ENCODE measurements at places on chromosomes 13 and 19. TPM values are rescaled to one million over a fixed set of nuclear protein-coding genes. Genes with fewer than 3 reads are reported as not detected.

ZNF730 gene
- 1.3 TPM for total RNA-seq

- peak; percentile 86 for DNase-seq
These were observed 6.5 kb upstream of the ZNF579 start for GRCh38 chr19:55586976-55587668.

DNA sequence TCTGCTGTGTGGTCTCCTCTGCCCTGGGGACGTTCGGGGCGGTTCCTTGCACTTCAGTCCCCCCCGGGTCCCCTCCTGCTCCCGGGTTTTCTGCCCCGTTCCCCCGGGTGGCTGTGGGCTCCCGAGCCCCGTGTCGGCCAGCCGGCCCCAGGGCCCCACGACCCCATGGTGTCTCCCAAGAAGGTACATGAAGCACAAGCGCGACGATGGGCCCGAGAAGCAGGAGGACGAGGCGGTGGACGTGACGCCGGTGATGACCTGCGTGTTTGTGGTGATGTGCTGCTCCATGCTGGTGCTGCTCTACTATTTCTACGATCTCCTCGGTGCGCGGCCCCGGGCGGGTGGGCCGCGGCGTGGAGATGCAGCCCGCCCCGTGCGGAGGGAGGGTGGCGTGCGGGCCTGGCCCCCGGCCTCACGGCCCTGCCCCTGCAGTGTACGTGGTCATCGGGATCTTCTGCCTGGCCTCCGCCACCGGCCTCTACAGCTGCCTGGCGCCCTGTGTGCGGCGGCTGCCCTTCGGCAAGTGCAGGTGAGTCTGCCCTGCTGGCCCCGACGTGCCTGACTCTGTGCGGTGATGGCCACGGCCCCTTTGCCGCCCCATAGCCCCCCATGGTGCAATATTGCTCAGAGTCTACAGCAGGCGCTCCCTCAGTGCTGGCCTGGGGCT, 11.3 kb downstream of the SPPL2B start:
- no peak for DNase-seq

DNA sequence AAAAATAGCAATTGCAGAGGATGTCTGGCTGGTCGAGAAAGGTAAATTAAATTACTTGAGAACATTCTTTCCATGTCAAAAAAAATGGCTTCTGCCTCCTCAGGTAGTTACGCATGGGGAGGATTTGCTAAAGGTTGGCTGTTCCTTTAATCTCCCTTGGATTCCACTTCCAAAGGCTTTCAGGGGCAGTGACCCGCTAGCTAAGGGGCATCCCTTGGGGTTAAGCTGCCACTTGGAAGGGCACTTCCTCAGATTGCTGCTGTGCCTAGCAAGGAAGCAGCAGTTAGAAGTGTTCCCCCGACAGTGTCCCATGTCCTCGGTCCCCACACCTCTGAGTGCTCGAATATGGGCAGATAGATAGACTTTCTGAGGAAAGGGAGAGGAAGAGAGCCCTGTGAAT, 108.5 kb downstream of the RGCC start:
- DNase-seq, result no peak

- DNase-seq, result no peak
These were observed 16.8 kb downstream of the POLR1D start for GRCh38 chr13:27638521-27638920.

DNA sequence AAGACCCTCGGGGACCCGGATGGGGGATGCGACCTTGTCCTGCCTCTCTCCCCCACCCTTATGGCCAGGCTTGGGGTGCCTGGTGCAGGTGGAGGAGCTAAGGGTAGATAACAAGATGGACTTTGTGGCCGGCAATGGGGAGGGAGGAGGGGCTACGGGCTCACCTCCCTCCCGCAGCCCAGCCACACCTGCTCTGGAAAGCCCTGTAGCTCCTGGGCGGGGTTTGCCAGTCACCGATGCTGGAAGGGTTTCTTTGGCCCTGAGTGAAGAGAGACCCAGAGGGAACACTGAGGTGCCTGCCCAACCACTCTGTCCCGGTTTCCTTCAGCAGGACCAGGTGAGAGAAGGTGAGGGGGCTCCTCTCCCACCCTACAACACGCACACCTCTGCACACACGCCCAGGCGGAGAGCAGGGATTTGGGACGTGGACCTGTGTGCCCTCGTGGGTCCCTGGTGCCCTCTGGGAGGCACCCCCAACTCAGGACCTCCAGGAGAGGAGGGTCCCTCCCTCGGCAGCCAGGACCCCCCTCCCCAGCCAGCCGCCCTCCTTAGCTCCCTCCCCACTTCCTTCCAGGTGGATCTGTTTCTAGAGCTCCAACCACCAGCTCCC, at the start of gene FUT2:
Gene FUT2, plus strand, starts transcription at position 229 of the 610 bp plus-strand sequence. CDS start 6,986 bp downstream, outside the sequence.
- no peak for DNase-seq

- peak; percentile 2 for DNase-seq
These were observed at the start of the genes OR7A5 and OR7C1 for GRCh38 chr19:14835011-14835410. OR7A5 (minus strand) TSS chr19:14835185; CDS start chr19:14828241, 6,944 bp downstream. OR7C1 (minus strand) TSS chr19:14835185; CDS start chr19:14800136, 35,049 bp downstream.

DNA sequence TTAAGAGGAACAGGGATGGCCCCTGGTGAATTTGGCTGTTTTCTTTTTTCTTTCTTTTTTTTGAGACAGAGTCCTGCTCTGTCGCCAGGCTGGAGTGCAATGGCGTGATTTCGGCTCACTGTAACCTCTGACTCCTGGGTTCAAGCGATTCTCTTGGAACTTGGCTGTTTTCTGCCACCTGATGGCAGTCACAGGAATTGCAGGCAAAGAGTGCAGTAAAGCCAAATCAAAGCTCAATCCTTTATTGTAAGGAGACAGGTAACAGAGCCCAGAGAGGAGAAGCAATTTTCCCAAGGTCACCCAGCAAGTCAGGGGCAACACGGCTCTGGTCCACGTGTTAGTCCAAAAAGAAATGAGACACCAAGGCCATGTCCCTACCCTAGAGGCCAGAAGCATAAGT, 6.2 kb downstream of the TINCR start:
- no peak for DNase-seq

- DNase-seq, result peak; percentile 70
These were observed 890 bp upstream of the ZNF611 start for GRCh38 chr19:52735734-52736133.

GRCh38 chr19:47022140-47022536, 2.5 kb downstream of the NPAS1 start:
- no peak for DNase-seq

DNA sequence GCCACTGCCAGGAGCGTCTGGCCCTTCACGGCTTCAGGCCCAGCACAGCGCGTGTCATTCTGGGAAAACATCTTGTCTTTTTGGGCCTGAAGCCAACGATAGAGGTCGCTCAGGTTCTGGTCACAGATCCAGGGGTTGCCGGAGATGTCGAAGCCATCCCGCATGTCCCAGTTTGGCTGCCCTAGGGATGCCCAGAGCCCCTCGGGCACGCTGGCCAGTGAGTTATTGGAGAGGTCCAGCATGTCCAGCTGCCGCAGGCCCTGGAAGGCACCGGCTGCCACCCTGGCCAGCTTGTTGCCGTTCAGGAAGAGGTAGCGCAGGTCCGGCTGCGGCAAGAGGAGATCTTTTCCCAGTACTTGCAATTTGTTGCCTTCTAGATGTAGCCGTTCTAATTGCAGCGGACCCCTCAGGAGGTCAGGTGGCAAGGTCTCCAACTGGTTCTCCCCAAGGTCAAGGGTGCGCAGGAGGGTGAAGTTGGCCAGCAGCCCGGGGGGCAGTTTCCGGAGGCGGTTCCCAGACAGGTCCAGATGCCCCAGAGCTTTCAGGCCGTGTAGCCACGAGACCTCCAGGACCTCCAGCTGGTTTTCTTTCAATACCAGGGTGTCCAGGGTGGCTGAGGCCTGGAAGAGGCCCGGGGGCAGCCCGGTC, 1.8 kb downstream of the LRG1 start:
- no peak for DNase-seq

GRCh38 chr13:50677687-50678463, 165.6 kb downstream of the DLEU7 start:
- DNase-seq, result no peak

DNA sequence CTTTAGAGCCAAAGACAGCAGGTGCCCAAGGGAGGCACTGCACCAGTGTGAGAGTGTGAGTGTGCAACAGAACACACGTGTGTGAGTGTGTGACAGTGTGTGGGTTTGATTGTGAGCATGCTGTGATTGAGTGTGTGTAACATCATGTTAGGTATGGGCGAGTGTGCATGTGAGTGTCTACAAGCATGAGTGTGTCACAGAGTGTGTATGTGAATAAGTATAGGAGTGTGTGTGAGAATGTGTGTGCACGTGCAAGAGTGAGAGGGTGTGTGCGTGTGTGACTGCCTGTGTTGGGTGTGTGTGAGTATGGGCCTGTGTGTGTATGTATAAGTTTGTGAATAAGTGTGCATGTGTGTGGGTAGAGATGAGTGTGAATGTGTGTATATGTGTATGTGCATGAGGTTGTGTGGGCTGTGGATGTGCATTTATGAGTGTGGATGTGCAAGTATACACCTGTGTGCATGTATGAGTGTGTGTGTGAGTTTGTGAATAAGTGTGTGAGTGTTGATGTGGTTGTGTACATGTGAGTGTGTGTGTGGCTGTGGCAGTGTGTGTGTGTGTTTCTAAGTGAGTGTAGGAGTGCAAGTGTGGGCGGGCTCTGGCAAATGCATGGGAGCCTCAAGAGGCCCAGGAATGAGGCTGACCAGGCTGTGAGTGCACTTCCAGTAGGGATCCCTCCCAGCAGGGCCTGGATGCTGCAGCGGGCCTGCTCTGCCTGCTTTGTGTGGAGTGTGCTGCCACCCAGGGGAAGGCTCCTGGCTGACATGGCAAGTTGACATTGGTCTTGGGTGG, 198.4 kb downstream of the COL4A1 start:
- peak; percentile 28 for DNase-seq

C13orf46 gene
- 0.13 TPM for total RNA-seq

DNA sequence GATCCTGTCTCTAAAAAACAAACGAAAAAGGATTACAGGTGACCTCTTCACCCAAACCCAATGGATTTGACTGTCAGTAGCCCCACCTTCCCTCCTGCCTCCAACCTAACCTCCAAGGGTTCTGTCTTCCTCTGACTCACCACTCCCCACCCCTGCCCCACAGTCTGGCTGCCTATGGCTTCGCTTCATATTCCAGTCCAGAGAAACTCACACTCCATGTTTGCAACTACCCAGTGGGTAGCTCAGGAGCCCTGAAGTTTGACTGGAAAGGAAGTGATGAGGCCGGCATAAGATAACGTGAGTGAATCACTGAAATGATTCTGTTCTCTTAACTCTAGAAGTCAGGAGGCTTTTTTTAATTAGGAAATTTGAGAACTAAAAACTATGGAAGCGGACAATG, 303.9 kb downstream of the FOXO1 start:
- no peak for DNase-seq

GRCh38 chr13:35936246-35936978, 194.8 kb downstream of the DCLK1 start:
- DNase-seq, result no peak

GRCh38 chr19:13693889-13694288, 70.4 kb upstream of the MRI1 start:
- DNase-seq, result no peak

- DNase-seq, result no peak
These were observed 92.4 kb downstream of the KL start for GRCh38 chr13:33108620-33109019.

KIR3DL2 gene
- not detected for total RNA-seq

BRSK1 gene
- total RNA-seq, result 0.39 TPM

PABPC3 gene
- total RNA-seq, result under 0.01 TPM

GRCh38 chr19:46481223-46481848, 10.0 kb upstream of the PNMA8A start:
- no peak for DNase-seq

DNA sequence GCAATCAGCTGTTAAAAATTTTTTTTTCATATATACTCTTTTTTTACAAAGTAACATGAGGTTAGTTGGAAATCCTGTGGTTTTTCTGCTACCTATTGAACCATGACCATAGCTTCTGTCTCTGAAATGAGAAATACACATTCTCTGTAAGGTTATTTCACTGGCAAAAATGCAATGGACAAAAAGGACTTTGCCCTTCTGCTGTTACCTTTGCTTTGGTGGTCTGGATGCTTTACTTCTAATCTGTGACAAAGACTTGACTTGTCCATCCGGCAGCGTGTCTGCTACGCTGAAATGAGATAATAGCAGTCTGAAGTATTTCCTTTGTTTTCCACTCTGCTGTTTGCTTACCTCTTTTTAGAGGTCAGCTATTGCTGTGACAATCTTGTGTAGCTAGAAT, 412.8 kb downstream of the SLITRK6 start:
- DNase-seq, result no peak

KBTBD6 gene
- 7.7 TPM for total RNA-seq

- no peak for DNase-seq
These were observed 61.2 kb upstream of the TM9SF2 start for GRCh38 chr13:99439850-99440604.

NAT14 gene
- 9.1 TPM for total RNA-seq

TEAD2 gene
- 57.4 TPM for total RNA-seq

- DNase-seq, result no peak
These were observed 154.6 kb upstream of the IPO5 start for GRCh38 chr13:97798836-97799235.

ZNF419 gene
- 14.9 TPM for total RNA-seq

CLDN10 gene
- 1.4 TPM for total RNA-seq

Measured in dermis microvascular lymphatic vessel endothelial cell (primary cell).